ENCODE measurements at places on chromosomes 3 and 15.

DNA sequence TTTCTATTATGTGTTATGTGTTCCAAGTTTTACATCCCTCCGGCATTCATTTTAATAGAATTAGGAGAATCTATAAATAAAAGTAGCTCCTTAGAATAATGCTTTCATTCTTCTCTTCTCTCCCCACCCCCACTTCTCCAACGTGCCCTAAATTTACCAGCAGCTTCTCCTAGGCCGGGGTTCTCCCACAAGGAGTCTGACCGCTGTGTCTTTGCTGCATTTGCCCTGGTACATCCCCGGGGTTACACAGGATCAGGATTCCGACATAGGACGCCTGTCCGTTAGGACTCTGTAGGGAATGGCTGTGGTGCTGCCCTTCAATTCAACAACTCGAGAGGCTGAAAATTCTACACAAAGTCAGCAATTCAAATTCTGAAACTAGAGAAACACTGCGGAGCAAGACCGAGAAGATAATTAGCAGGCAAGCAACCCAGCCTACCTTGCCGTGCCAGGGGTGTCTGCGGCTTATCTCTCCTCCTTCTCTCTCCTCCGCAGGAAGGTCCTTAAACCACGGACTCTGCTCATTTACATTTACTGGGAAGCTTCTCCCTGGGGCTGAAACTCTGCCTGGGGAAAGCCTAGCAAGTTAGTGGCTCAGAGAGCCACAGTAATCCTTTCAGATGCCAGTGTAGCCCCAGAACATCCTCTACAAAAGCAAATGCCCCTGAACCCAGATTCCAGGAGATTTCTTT lies 18.8 kb downstream of the PCSK6 start:
- DNase-seq: no peak

- peak; percentile 83 for DNase-seq
These were observed 81.6 kb downstream of the ST6GAL1 start for GRCh38 chr3:187011915-187012314.

DNA sequence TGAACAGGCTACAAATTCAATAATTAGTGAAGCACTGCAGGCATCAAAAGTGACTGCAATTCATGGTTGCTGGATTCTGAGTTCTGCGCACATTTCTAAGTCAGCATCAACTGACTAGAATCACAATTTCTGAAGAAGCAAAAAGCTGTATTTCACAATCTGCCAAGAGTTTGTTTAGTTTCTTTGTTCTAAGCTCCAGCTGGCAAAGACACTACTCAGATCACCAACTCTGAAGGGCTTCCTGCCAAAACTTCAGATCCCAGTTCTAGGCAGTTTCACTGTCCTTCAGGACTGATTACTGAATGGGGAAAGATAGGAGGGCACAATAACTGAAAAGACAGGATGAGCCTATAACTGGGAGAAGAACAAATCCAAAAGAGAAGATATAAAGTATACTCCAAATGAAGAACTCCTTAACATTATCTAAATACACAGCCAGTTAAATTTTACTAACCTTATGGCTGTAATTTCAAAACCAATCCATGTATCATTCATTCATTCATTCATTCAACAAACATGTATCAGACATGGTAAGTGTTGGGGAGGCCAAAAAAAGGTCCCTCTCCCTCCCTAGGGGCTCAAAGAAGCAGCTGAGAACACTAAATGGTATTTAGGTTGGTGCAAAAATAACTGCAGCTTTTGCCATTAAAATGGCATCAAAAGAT lies 17.1 kb downstream of the TJP1 start:
- no peak for DNase-seq

GRCh38 chr3:178236555-178237277 lies 299.5 kb upstream of the KCNMB2 start:
- DNase-seq: no peak

DNA sequence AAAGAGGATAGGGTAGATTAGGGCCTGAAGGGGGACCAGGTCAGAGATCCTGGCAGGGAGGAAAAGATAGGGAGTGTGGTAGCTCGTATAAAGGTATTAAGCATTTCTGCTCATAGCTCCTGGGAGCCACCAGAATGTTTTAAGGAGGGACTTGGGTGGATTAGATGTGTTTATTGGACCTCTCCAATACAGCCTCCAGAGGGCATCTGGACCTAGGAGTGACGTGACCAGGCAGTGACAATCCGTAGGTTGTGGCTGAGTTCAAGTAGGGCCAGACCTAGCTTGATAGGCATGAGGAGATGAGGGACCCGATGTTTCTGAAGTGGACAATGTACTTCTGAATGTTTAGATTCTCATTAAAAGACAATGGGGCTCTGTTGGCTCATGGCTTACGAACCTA lies 435.2 kb downstream of the MCTP2 start:
- no peak for DNase-seq
